T-helper 17 cell (primary cell): ENCODE measurements at places on chromosomes 5 and 9. TPM values are rescaled to one million over a fixed set of nuclear protein-coding genes. Genes with fewer than 3 reads are reported as not detected.

- DNase-seq, result no peak
Measured at GRCh38 chr5:178068293-178068692, 45.0 kb upstream of the N4BP3 start.

The TMEM252 gene
- total RNA-seq, result not detected

GRCh38 chr9:35757226-35757891 is 3.3 kb upstream of the MSMP start:
- DNase-seq, result no peak

- no peak for DNase-seq
Measured at GRCh38 chr5:74295141-74295540, 345.4 kb downstream of the ENC1 start.
